ENCODE measurements at places on chromosomes 13 and 19.

DNA sequence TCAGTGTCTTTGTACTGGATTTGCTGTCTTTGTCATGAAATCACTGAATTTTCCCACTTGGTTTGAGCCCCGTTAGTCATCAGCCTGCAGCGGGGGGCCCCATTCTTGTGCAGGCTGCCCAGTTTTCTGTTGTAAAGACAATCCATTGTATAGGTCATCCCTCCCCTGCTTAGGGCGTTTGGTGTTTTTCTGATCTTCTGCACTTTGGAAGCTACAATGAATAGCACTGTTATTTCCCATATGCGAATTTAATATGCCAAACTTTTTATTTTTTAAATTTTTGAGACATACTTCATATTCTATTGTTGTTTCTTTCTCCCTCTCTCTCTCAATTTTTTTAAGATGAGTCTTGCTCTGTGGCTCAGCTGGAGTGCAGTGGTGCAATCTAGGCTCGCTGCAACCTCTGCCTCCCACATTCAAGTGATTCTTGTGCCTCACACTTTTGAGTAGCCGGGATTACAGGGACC is 9.0 kb downstream of the SLC27A1 start:
- DNase-seq, result peak; percentile 35

DNA sequence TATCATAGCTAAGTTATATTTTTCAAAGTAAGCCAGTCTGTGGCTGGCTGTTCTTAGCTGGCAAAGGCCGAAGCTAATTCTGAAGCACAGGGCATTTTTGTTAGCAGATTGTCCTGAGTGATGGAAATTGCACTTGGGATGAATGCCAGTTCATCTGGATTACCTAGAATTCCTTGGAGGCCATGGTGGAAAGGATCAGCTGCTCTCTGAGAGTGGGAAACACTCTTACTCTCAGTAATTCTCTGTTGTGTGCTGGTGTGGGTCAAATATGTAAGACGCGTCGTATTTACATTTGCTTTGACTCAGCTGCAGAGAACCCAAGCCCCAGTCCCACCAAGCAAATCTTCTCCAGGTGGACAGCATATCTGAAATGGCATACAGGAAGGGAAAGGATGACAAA is 60.7 kb upstream of the C1QTNF9B start:
- DNase-seq, result no peak

DNA sequence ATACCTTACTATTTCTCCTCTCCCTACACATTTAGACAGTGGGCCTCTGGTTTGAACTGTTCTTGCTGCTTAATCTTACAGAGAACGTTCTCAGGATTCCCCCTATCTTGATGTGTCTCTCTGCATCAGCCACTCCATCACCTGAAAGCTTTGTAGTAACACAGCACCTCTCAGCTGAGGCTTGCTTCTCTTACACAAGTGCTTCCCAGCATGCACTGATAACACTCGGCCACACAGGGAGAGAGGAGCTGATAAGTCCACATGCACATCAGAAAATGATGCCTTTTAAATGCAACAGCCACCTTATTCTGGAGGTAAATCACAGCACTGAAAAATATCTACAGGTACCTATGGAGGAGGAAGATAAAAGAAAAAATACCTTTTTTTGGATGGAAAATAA is 192.2 kb upstream of the TSHZ3 start:
- DNase-seq, result no peak

- DNase-seq, result no peak
Measured at GRCh38 chr19:34678421-34678820, 943 bp downstream of the ZNF302 start.

DNA sequence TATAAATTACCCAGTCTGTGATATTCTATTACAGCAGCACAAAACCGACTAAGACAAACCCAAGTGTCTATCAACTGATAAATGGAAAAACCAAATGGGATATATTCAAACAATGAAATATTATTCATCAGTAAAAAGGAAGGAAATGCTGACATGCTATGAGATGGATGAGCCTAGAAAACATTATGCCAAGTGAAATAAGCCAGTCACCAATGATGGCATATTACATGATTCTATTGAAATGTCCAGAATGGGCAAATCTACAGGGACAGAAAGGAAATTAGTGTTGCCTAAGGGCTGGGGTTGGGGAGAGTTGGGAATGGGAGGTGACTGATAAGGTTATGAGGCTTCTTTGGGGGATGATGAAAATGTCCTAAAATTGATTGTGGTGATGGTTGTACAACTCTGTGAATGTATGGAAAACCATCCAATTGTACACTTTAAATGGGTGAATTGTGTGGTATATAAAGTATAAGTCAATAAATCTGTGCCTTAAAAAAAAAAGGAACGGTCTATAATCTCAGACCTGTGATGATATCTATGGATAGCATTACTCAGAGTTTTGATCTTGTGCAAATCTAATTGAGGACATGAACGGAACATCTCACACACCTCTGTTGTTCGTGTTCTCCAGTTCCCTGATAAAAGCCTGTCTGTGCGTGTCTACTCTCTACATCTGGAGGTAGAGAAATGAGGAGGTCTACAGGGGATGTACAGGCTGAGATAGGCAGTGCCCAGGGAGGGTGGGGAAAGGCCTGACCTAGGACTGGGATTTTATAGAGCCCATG is 49.0 kb downstream of the TNFRSF19 start:
- no peak for DNase-seq

GRCh38 chr19:18253716-18254115 is 20.5 kb downstream of the IQCN start:
- DNase-seq, result no peak

DNA sequence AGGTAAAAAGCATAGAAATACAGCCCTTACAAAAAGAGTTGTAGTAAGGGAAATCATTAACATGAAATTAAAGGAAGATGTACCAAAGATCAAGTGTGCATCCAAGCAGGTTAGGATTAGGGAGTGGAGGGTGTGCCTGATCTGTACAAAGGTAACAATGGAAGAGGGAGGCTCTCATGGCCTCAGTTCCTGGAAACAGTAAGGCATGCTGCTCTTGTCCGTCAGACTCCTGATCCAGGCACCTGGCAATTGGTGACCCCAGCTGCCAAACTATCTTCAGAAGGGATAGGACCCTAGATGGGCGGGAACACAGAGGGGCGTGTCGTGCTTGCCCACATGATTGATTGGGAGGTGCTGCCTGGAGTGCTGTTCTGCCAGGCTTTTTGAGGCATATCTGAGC is 4.5 kb downstream of the TEX26 start:
- no peak for DNase-seq

DNA sequence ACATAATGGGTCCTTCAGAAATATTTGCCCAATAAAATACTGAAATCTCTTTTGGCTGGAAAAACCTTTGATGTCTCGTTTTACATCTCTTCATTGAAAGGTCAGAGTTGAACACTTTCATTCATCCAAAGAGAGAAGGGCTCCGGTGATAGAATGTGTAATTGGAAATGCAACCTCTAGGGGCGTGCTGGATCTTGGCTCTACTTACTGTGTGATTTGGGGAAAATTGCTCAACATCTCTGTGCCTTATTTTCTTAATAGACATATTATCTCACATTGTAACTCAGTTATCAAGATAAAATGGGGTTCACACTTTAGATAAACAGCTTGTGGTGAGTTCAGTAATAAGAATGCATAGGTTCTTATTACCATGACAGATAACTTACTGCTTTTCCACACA is 1444.1 kb downstream of the SLITRK5 start:
- DNase-seq, result no peak

DNA sequence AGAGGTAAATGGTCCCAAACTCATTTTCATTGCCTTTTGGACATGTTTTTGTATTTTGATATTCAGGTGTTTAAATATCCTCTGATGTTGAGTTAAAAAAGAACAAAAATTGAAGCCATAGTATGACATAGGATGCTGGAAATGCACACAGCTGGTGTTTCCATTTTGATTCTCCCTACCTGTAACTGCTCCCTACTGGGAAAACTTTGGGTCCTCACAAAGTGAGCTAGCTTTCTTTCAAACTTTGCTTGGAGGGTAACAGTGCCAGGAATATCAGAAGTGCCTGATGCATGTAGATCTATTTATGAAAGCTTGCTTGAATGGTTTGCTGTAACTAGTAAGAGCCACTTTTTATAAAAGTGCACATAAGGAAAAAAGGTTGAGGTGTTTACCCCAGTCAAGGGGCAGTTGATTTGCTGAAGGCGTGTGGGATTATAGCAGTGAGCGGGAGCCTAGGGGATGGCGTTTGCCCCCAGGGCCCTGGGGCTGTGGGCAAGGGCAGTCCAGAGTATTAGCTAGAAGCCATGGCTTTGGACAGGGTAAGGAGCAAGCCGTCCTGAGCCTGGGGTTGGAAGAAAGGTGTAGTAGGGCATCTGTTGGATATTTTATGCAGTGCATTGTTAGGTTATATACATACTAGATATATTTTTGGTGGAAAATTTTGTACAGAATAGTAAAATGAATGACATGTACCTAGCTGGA is 4.3 kb downstream of the RPS9 start:
- no peak for DNase-seq

DNA sequence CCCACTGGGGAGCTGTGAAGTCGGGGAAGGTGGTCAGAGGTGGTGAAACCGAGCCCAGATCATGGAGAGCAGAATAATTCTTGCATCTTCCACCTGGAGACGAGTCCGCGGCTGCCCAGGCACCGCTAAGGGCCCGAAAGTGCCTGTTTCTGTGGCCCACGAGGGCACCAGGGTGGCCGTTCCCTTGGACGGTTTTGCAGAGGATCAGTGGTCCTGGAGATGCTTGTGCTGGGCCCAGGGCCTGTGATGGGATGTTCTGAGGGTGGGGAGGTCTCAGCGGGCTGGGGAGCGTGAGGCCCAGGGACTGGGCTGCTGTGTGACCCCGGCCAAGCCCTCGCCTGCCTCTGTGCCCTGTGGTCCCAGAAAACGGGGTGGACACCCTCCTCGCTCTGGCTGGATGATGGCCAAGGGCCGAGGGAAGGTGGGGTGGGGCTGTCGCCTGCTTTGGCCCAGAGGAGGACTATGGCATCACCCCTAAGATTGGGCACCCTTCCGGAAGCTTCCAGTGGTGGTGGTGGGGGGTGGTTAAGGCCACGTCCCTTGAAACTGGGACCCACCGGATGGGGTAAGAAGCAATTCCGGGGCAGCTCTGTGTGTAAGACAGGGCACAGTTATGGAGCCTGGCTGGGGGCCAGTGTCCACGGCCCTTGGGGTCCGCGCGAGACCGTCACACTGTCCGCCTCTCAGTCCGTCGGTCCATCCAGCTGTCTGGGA is 51.3 kb upstream of the NFIC start:
- DNase-seq, result no peak

DNA sequence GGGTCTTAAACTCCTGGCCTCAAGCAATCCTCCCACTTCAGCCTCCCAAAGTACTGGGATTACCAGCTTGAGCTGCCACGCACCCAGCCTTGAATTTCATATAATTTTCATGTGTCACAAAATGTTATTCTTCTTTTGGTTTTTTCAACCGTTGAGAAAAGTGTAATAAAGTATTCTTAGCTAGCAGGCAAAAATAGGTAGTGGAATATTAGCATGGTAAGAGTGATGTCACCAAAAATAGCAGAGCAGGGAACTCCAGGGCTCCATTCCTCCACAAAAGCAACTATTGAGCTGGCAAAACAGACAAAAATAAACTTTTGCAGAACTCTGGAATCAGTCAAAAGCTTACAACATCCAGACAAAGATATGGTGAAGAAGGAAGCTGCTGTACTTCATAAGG is 43.9 kb downstream of the FBN3 start:
- no peak for DNase-seq

- DNase-seq, result no peak
Measured at GRCh38 chr19:48772503-48772953, 17.2 kb downstream of the FGF21 start.

DNA sequence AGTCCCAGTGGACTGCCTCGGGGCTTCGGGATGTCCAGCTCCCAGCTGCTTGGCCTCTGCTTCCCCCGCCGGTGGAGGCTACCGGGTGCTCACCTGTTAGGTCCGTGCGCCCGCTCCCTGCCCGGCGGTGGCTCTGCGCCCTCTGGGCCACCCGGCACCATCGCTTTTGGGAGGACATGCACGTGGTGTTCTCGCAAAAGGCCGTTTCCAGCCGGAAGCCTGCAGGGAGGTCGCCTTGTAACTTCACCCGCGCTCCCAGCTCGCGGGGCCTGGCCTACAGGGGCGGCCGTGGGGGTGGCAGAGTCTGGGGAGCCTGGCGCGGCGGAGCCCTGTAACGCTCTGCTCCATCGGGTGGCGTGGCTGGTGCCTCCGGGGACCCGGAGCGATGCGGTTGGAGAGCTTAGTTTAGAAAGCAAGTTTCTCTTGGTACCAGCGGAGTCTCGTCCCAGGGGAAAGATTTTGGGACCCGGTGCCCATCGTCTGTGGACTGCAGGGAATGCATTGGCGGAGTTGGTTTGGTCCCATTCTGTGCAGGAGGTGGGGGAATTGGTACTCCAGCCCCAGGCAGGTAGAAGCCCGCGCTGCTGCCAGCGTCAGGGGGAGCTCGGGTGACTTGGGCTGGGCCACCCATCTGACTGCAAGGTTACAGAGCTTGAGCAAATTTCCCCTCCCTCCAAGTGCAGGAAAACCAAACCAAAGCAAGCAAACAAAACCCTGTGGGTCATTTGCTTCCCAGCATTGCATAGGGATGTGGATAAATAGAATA is 673 bp downstream of the SPATA13 start:
- DNase-seq, result no peak

GRCh38 chr19:3346677-3347353 is 19.6 kb upstream of the NFIC start:
- peak; percentile 41 for DNase-seq

DNA sequence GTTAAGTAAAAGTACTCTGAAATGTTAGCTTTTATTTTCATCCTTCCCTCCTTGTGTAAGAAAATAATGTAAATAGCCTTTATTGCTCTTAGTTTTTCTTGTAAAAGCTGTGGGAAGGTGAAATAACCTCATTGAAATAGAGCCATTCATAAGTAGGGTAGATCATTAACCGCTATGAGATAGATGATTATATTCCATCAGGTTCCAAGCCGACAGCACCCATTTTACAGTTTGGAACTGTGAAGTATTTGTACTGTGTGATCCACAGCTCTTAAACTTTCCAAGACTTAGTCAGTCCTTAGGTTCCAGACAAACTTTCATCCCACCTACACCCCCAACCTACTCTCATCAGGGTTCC is 216.5 kb downstream of the TSHZ3 start:
- no peak for DNase-seq

- no peak for DNase-seq
Measured at GRCh38 chr13:48655291-48655690, 1.6 kb downstream of the CYSLTR2 start.

- DNase-seq, result no peak
Measured at GRCh38 chr13:75263741-75264407, 218.1 kb downstream of the TBC1D4 start.
